WTC11 (cell line): ENCODE measurements at places on chromosomes 4 and X. TPM values are rescaled to one million over a fixed set of nuclear protein-coding genes. Genes with fewer than 3 reads are reported as not detected.

The KIAA1210 gene
- 0.02 TPM in 2 of 3 replicates, not detected in the other for total RNA-seq

The CACNA1F gene
- total RNA-seq = 1.6 to 2.7 TPM (median 1.8 TPM) in 3 replicates

The MORC4 gene
- total RNA-seq = 2.8 to 4.6 TPM (median 3.0 TPM) in 3 replicates

The LYAR gene
- total RNA-seq = 32.1 to 36.8 TPM (median 34.1 TPM) in 3 replicates

DNA sequence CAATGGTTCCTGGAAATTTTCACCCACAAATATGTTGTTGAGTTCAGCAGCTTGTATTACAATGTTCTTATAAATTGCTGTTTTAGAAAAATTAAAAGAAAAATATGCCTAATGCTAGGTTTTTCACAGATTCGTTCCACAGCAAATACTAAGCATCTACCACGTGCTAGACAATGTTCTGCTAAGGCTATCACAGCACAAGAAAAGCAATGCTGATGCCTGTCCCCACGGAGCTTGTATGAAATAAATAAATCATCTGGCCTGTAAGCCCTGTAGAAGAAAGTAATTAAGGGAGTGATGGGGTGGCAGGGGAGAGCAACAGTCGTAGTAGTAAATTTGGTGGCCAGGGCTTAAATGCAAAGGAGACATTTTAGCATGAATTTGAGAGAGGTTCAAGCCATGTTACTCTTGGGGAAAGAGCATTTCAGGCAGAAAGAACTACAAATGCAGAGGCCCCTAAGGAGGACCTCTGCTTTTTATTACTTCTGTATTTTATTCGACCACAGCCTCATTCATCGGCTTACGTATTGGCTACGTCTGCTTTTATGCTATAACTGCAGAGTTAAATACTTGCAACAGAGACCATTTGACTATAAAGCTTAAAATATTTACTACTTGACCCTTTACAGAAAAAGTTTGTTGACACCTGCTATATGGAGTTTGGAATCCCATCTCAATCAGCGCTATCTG is 36.3 kb downstream of the ARAP2 start:
- no peaks in the 10 kb centered on the region for H3K36me3 ChIP-seq
- DNase-seq = no peak
- H3K27ac ChIP-seq = 0 out of 2 replicates have a peak overlapping the region, but pooled peaks have one; percentile 61
- no peaks in the 10 kb centered on the region for H3K27me3 ChIP-seq
- no peak overlapping the region for H3K4me3 ChIP-seq
- peaks cover 20% of the 10 kb centered on the region for H3K4me1 ChIP-seq

DNA sequence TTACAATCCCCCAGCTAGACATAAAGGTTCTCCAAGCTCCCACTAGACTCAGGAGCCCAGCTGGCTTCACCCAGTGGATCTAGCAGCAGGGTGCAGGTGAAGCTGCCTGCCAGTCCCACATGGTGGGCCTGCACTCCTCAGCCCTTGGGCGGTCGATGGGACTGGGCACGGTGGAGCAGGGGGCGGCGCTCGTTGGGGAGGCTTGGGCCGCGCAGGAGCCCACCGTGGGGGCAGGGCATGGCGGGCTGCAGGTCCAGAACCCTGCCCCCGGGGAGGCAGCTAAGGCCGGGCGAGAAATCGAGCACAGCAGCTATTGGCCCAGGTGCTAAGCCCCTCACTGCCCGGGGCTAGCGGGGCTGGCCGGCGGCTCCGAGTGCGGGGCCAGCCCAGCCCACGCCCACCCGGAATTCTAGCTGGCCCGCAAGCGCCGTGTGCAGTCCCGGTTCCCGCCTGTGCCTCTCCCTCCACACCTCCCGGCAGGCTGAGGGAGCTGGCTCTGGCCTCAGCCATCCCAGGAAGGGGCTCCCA is 9.6 kb upstream of the KLF8 start:
- no peaks in the 10 kb centered on the region for H3K27me3 ChIP-seq
- no peaks in the 10 kb centered on the region for H3K4me1 ChIP-seq
